ENCODE measurements at places on chromosomes 2 and 18.
A peak's percentile ranks its signal among the peaks of the same experiment; 100 is the strongest.

GRCh38 chr2:62461707-62462106, 44.3 kb downstream of the TMEM17 start:
- peak; percentile 42 for DNase-seq

- no peak for DNase-seq
Observed at GRCh38 chr18:8307960-8308359, 301.3 kb upstream of the RAB12 start.

GRCh38 chr18:65608471-65608870, 142.3 kb upstream of the CDH7 start:
- DNase-seq = no peak

GRCh38 chr2:73895473-73895872, 2.7 kb downstream of the ACTG2 start:
- no peak for DNase-seq

- no peak for DNase-seq
Observed at GRCh38 chr18:38751898-38752297, 1186.3 kb upstream of the CELF4 start.

DNA sequence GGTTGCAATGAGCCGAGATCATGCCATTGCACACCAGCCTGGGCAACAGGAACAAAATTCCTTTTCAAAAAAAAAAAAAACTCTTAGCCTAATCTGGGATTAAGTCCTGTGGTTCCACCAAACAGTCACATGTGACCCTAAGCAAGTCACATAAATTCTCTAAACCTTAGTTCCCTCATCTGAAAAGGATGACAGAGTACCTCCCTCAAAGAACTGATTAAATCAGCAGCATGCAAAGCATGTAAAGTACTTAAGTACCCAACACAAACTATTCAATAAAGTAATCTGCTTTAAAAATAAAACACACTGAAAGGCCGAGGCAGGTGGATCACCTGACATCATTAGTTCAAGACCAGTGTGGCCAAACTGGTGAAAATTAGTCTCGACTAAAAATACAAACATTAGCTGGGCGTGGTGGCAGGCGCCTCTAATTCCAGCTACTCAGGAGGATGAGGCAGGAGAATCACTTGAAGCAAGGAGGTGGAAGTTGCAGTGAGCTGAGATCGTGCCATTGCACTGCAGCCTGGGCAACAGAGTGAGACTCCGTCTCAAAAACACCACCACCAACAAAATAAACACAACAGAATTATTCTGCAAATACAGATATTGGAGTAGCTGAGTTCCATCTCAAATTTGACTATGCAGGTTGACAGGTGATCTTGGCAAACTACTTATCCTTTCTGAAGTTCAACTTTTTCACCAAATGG, 7.0 kb downstream of the USP34 start:
- DNase-seq = no peak

DNA sequence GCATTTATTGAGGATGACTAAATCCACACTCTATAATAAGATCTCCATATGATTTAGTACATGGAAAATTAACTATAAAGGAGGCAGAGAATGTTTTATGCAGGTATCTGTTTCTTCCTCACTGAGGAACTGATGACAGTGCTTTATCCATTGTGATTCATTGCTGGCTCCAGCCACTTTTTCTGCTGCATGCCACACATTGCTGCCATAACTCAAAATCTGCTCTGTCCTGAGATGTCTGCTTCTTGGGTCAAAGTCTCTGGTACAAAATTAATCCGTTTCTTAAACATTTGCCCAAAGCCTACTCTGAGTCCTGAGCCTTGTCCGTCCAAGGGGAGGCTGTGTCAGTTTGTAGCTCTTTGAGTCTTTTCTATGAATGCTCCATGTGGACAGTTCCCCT, 15.5 kb upstream of the ARHGAP28 start:
- no peak for DNase-seq

- peak; percentile 42 for DNase-seq
Observed at GRCh38 chr2:99297994-99298393, 3.0 kb downstream of the LYG1 start.

- no peak for DNase-seq
Observed at GRCh38 chr2:82282111-82282882, 1977.7 kb upstream of the LRRTM1 start.

GRCh38 chr2:61853086-61853846, 594 bp downstream of the FAM161A start:
- DNase-seq = peak; percentile 48

DNA sequence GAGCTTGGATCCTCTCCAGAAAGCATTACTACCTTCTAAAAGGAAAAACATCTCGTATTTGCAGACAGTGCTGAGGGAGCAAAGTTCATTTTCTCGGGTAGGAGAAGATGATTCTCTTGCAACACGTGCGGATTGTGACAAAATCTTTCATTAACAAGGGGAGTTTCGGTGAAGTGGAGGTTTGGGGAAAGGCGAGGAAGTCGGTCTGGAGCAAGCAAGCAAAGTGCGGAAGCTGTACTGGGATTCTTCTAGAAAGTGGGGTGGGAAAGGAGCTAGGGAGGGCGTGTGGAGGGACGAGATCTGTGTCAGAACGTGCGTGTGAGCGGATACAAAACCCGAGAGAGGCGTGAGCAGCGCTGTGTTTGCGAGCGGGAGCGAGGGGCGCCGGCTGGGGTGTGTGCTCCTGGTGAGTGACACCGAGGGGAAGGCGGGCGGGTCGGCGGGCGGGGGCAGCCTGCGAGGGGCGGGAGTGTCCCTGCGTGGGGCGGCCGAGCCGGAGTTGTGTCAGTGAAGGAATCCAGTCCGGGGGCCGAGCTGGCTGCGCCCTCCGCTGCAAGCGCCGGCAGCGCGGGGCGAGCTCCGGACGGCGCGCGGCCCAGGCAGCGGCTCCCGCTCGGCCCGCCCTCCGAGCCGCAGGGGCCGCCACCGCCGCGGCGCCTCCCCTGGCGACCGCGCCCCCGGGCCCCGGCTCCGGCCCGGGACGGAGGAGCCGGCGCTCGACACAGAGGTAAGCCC, at the start of gene SPATS2L:
Gene SPATS2L, plus strand, starts transcription at position 498 of the 735 bp plus-strand sequence. CDS start 82,552 bp downstream, outside the sequence.
- DNase-seq = peak; percentile 87

DNA sequence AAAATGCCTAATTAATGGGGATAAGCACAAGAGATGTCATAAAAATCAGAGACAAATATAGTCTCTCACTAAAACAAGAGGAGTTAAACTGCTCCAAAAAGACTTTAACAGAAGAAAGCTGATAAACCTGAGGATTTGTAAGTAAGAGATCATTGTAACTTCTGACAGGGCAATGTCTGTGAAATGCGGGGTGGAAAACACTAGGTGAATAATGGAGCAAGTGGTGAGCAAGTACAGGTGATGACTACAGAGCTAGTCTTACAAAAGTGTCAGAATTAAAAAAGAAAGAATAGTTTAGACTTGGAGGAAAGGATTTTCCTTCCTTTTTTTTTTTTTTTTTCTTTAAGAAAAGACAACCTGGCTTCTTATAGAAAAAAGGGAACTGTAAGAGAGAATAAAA, 22.7 kb downstream of the ATAD2B start:
- DNase-seq = no peak

- DNase-seq = no peak
Observed at GRCh38 chr2:72036595-72036994, 111.1 kb downstream of the CYP26B1 start.

- no peak for DNase-seq
Observed at GRCh38 chr18:58453913-58454317, 175.0 kb downstream of the ALPK2 start.

DNA sequence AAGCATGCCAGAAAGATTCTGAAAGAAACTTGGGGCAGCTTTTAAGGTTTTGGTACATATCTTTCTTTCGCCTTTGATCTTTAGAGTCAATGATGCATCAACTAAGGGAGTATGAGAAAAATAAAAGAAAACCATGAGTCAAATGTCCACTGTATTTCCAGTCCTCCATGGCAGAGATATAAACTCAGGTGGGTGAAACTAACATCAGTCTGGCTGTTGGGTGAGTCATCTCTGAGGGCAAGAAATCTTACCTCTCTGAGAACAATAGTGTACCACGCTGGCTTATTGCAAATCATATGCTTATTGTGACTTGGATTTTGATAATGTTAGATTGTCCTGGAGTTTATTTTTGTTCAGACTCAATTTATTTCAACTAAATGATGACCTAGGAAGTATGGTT, 521.0 kb downstream of the PLCL1 start:
- no peak for DNase-seq

GRCh38 chr2:182951948-182952663, 85.7 kb upstream of the FRZB start:
- no peak for DNase-seq

GRCh38 chr18:39305766-39306165, 1740.2 kb upstream of the CELF4 start:
- DNase-seq = no peak

GRCh38 chr2:8094526-8094925, 587.3 kb upstream of the ID2 start:
- no peak for DNase-seq

DNA sequence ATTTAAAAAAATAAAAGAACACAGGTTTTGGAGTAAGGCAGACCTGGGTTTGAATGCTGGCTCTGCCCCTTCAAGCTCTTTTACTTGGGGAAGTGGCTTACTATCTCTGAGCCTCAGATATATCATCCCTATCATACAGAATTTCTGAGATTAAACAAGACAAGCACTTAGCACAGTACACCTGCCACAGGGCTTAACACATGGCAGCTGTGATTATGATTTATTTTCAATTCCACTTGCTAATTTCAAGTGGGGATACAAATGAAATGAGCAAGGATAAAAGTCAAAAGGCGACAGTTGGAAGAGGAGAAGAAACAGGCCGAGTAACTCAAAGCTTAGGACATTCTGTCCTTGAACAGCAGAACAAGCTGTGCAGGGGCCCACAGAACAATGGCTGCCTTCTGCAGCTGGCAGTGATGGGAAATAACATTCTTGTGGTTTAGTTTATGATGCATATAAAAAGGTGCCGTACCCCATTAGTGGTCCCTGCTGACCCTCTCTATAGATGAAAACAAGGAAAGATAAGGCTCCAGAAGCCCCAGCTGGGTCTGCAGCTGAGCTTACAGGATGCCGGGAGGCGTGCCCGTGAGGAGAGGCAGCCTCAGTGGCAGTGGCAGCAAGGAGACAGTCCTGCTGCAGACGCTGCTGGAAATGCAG, 45.3 kb downstream of the KIF3C start:
- DNase-seq = no peak

GRCh38 chr2:170121689-170122088, 56.3 kb upstream of the MYO3B start:
- no peak for DNase-seq

GRCh38 chr2:32068-32467, 14.2 kb downstream of the FAM110C start:
- DNase-seq = no peak

DNA sequence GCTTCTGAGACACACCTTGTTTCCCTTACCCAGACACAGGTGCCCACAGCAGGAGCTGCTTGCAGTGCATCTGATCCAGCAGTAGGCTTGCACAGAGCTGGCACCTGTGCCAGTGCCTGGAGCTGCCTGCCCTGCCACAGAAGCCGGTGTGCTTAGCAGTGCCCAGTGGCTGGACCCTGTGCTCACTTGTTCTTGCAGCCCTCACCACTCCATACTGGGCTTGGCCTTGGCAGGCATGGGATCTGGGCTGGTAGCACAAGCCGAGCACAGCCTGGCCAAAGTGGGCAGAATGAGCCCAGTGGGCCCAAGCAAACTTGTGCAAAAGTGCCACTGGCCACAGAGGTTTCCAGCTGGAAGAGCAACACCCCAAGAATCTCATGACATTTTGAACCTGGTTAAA, 1950.4 kb downstream of the SUCLG1 start:
- no peak for DNase-seq

DNA sequence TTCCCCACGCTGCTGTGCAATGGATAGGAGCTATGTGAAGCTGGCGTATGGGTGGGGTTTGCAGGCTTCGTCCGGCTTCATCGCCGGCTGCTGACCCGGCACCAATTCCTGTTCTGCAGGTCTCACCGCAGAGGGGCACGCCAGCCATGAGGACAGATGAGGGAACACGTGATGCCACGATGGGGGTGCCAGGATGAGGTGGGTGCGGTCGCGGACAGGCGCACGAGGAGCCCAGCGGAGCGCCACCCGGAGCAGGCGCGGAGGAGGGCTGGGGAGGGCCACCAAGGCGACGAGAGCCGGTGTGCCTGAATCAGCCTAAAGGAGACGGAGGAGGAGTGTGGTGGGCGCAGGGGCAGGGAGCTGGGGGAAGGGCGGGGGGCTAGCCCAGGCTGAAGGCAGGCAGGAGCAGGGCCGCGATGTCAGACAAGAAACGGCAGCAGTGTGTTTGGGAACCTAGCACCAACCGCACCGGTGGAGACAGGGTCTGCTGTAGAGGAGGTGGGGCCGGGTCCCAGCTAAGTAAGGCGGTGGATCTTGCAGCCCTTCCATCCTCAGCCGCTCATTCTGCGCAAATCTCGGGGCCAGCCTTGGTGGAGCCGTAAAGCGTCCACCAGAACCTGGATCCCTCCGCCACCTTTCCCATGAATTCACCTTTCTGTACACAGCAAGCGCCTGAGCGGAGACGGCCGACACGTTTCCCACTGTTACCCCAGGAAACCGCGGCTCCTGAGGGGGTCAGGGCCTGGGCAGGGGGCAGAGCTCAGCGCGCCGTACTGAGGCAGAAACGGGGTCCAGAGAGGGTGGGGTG, 17.0 kb upstream of the CD8A start:
- DNase-seq = no peak

- no peak for DNase-seq
Observed at GRCh38 chr18:32258558-32259204, 68.8 kb downstream of the MEP1B start.

- no peak for DNase-seq
Observed at GRCh38 chr18:77899972-77900754, 650.5 kb downstream of the GALR1 start.

DNA sequence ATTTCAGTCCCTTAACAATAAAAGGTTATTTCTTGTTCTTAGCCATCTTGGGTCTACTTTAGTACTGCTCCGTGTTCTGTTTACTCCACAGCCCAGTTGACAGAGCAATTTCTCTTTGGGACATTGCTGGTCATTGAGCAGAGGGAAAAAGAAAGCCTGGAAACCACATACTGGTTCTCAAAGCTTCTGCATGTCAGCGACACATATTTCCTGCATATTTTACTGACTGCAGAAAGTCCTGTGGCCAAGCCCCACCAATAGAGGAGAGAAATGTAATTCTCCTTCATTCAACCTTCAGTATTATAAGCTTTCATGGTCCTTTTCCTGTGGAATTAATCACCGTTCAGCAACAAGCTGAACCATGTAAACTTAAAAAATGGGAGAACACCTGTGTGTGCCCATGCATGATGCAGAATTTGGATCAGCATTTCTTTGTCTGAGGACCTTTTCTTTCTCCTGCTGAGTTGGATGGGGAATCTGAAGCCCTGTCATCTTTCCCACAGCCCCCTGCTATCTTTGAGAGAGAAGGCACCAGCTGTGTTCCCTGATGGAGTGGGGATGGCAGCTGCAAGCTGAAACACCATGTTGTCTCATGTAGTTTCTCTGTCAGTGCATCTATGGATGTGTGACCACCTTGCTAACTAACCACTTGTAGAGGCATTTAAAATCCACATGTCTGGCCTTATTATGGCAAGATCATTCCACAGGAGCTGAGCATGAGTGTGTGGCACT, 431.6 kb downstream of the MEIS1 start:
- no peak for DNase-seq

GRCh38 chr2:64638502-64639120, 15.1 kb downstream of the SERTAD2 start:
- DNase-seq = no peak

GRCh38 chr2:39787950-39788349, 8.9 kb upstream of the THUMPD2 start:
- no peak for DNase-seq

Data from fibroblast of gingiva (primary cell).